ENCODE measurements at places on chromosomes 5 and 9.

DNA sequence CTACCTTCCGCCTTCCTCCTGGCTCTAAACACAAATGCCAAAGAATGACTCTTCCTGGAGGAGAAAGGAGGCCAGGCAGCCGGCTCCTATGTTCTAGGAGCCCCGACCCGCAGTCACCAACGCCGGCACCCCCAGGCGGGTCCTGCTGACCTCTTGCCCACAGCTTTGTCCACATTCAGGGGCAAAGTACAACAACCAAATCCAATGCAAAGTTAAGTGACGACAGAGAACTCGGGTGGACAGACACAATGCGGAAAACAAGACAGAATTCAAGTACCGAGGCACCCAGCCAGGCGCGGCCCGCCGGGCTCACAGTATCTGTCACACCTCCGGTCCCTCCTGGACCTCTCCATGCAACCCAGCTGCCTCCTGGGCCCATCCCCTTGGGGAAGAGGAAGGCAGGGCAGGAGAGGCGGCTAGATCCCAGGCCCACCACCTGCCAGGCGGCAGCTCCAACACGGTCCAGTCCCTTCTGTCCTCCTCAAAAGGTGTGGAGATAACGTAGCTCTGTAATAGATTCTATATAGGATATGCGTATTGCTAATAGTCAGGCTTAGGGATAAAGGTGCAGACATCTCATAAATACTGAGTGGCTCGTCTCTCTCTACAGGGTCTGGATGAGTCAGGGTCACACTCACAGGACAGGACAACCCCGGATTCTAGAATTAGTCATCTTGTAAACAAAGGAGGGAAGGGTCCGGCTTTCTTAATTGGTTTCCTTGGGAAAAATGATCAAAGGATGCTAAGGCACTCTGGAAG lies 46.9 kb upstream of the UBAC1 start:
- DNase-seq = no peak

DNA sequence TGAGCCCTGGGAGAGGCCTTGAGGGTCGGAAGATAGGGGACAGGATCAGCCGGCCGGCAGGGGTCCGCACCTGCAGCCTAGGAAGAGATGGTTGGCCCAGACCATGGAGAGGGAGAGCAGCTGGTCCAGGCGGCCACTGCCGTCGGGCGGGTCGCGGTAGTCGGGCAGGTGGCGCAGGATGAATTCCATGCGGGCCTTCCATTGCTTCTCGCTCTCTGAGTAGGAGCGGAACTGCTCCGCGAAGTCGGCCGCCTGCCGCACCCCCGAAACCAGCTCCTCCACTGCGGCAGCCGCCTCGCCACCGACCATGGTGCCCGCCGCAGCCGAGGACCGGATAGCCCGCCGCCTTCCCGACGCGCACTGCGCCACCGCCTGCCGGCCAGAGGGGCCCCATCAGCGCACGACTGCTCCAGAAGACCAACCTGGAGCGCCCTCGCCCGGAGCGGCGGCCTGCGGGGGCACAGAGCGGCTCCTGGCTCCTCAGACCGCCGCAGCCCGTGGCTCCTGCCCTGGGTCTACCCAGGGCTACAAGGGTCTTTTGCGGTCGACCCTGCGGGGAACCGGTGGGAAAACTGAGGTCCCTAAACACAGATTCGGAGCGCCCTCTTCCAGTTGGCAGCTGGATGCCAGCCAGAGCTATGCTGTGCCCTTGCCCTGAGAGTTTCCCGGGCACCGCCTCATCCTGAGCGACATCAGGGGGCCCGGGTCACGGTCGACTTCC lies at the start of gene CDKN2AIPNL:
Gene CDKN2AIPNL (minus strand): TSS at position 336 of the 721 bp plus-strand sequence. CDS start 27 bp downstream, at position 309.
- peak; percentile 90 for DNase-seq

DNA sequence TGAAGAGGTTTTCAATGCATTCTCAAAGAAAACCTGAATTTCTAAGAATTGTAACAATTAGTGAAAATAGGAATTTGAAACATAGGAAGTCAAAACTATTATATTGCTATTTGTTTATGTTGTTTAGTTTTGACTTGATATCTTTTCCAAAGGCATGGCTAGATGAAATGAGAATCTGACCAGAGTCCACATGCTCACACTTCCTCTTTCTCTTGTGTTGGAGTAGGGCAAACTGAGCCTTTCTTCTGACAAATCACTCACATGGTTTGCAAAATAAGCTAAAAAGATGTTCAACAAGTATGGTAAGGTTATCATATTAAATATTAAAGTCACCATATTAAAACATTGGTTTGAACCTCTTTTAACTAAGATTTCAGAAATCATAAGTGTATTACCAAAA lies 512.6 kb downstream of the ISL1 start:
- no peak for DNase-seq

GRCh38 chr5:89267788-89268187 lies 384.8 kb upstream of the MEF2C start:
- DNase-seq = no peak

GRCh38 chr9:128457207-128457606 lies 1.4 kb downstream of the ODF2 start:
- DNase-seq = no peak

GRCh38 chr9:130138171-130138653 lies 34.0 kb upstream of the NCS1 start:
- peak; percentile 53 for DNase-seq

GRCh38 chr5:130965360-130965759 lies 199.7 kb downstream of the HINT1 start:
- no peak for DNase-seq

DNA sequence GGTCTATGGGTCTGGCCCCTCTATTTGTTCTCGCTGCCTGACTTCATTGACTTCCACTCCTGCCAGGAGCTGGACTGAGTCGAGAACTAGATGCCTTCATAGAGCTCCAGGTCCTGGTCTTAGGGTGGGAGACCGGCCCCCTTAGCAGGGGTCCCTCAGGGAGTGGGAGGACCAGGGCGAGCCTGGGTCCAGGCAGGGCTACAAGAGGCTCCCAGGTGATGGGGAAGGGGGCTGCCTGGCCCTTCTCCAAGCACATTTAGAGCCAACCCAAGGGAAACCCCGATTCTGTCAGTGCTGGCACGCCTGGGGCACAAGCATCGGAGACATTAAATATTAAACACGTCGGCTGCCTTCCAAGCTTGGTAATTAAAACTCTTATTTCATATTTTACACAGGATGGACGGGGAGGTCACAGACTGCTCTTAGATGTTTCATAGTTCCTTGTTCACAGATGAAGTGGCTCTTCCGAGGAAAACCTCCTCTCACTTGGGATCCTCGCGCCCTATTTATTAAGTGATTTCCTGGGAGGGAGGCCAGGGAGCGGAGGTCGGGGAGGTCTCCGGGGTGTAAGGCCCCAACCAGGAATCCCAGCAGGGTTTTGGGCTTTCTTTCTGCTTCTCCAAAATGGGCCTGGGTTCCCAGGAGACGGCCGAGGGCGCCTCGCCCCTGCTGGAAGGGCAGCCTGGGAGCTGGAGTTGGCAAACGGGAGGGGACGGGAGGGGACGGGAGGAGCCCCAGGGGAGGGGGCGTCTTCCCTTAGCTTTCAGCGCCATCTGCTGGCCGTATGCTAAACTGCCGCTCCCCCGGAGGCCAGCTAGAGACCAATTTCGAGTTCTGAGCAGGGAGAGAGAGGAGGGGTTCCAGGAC lies 23.4 kb upstream of the ZBTB43 start:
- peak; percentile 83 for DNase-seq

DNA sequence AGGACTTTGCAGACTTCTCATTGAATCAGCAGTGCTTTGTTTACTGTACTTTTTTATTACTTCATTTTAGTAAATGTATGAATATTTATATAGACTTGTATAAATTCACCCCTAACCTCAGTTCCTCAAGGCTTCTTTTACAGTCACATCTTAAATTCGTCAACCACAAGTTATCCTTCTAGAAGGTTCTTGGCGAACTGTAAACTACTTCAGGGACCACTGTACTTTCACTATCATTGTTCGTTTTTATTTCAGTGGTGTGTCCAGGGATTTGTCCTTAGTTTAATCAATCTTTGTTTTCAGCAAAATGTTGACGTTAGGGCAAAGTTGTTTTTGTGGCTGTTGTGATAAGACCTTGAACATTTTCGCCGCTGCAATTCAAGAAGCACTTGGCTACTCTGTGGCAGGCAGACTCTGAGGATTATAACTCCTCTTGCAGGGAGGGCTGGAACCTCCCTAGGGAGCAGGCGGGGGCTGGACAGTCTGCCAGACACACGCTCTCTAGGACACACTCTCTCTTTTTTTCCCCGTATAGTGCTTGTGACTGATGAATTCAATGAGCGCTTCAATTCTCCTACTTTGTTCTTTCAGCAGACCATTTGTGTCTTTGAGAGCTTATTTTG lies 252.8 kb downstream of the FBXL7 start:
- DNase-seq = no peak

DNA sequence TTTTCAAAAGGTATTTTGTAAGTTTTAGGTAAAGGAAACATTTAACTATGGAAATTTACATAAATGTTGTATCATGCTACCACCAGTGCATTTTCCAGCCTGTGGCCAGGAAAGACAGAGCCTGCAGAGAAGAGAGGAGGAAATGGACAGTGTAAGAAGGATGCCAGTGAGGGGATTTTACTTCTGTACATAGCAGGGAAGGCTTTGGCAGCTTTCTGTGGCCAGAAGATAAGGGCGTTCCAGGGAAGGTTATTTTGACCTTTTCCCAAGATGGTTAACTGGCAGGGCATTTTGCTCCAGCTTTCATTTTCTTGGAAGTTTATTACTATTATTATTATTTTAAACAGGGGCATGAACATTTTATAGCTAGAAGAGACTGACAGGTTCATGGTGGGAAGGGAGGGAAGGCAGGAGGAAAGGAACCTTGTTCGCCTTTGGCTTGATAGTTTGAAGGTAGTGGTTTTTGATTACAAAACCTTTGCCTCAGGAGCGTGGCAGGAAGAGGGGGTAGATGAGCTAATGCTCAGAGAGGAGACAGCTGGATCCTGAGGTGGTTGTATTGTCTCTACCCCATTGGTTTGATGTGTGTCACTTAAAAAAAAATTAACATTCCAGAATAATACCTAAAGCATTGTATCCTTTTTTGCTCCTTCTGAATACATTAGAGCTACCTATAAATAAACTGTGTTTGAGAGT lies 4.1 kb downstream of the ISOC1 start:
- no peak for DNase-seq

- no peak for DNase-seq
These were observed 104.7 kb downstream of the CMYA5 start for GRCh38 chr5:79794347-79794746.

GRCh38 chr5:14028938-14029584 lies 84.6 kb upstream of the DNAH5 start:
- no peak for DNase-seq

DNA sequence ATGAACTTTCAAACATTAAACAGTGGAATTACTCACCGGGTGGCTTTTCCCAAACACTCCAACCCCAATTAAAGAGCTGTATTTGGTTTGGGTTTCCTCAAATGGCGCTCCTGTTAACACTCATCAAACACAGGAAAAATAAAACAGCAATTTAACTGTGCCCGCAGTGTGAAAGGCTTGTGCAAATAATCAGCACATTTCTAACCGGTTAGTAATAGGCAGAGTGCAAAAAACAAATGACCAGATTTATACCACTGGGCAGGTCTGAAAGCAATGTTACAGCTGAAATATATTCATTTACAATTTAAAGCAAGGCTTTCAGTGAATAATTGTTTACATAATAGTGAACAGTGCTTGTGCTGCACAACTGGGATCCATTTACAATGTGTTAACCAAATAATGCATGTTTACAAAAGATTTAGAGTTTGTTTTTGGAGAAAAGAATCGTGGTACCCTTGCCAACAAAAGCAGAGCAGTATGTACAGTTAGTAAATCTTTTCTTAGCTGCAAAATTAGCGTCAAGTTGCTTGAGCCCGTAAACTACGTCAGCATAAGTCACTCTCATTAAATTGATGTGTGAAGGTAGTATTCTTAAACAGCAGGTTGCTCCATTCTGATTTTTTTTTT lies 662.9 kb upstream of the ZNF608 start:
- DNase-seq = no peak

- no peak for DNase-seq
These were observed 259.2 kb upstream of the RGMB start for GRCh38 chr5:98514215-98514614.

GRCh38 chr5:125226825-125227224 lies 480.4 kb upstream of the ZNF608 start:
- no peak for DNase-seq

DNA sequence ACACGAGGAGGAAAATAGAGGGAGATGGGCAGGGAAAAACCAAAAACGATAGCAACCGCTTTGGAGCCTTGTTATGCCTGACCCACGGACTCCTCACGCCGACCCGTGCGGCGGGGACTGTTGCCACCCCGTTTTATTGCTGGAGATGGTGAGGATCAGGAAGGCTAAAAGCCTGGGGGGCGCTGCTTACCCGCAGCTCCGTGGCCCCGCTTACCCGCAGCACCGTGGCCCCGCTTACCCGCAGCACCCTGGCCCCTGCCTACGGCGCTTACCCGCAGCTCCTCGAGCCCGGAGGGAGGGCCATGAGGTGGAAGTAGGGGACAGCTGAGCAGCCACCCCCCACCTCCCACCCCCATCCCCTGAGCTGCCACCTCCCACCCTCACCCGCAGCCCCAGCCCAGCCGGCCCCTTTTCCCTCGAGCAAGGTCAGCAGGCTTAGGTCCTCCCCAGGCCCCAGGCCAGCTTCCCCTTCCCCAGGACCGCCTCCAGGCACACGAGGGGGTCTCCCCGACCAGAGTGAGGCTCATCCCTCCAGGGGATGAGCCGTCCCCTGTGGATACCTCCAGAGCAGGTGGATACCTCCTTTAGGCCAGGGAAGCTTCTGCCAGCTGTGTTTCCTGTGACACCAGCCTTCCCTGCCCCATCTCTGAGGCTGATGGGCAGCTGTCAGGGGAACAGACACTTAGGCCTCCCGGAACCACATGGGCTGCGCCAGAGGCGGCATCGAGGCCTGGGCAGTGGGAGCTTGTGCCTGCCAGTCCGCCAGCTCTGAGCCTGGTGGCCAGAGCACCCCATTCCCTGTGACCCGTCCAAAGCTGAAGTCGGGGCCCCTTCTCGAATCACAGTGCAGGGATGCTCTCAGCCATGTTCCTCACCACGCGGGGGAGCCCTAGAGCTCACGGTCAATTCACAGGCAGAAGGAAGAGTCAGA lies 92.3 kb downstream of the LMX1B start:
- peak; percentile 70 for DNase-seq

GRCh38 chr5:65647941-65648340 lies 23.1 kb downstream of the SHLD3 start:
- no peak for DNase-seq

GRCh38 chr5:133415506-133415905 lies 196.8 kb downstream of the FSTL4 start:
- no peak for DNase-seq

Data from CD4-positive, alpha-beta T cell treated with Interleukin-1 beta for 1 hour (primary cell).